ENCODE measurements at places on chromosomes 7 and 10.

- no peak for DNase-seq
These were observed 5.4 kb downstream of the COL13A1 start for GRCh38 chr10:69807122-69807521.

DNA sequence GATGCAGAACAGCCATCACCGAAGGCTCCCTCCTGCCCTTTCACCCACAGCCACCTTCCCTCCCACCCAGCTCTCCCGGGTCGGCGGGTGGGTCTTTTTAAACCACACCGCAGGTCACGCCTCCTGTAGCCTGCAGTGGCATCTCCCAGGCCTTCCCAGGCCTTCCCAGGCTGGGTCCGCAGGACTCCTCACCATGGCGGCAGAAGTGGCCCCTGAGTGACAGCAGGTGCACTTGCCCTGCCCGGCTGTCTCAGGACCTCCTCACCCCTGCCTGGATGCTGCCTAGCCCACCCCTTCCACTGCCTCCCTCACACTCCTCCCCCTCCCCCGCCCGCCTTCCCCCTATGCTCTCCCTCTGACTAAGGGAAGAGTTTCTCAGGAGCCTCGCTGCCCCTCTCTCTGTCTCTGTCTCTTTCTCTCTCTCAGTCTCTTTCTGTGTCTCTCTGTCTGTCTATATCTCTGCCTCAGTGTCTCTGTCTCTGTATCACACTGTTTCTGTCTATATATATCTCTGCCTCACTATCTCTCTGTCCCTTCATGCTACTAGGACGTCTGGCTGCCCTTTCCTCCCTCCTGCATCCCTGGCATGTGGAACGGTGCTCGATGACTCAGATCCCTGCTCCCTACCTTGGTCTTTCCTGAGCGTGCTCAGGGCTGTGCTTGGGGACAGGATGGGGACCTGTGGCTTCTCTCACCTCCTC, 57.5 kb downstream of the GLRX3 start:
- no peak for DNase-seq

DNA sequence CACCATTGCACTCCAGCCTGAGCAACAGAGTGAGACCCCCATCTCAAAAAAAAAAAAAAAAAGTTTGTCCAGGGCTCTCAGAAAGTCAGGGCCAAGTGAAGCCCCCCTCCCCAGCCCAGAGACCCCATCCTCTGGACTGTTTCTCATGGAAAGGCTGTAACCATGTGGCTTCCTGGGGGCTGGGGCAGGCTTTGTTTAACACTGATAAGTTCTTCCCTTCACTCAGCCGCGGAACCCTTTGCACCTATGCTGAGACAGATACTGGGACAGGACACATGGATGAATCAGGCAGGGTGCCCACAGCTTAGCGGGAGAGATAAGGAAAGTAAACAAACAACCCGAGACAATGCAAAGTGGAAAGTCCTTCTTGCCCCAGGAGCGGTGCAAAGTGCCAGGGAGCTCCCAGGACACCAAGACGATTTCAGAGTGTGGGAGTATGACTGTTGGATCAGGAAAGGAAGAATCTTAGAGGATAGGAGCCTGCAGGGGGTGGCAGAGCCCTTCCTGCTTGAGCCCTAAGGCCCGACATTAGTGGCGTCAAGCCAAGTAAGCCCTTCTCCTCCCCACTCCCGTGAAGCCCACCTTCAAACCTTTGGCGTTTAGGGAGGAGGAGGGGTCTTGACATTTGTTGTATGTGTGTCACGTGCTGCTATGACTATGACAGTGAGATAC, 11.6 kb downstream of the MLXIPL start:
- DNase-seq, result no peak

GRCh38 chr7:24933298-24933697, 46.7 kb downstream of the OSBPL3 start:
- DNase-seq, result no peak

- no peak for DNase-seq
These were observed 15.7 kb upstream of the SGCE start for GRCh38 chr7:94671444-94672235.

- DNase-seq, result no peak
These were observed 246.1 kb downstream of the TNS3 start for GRCh38 chr7:47335557-47336471.

DNA sequence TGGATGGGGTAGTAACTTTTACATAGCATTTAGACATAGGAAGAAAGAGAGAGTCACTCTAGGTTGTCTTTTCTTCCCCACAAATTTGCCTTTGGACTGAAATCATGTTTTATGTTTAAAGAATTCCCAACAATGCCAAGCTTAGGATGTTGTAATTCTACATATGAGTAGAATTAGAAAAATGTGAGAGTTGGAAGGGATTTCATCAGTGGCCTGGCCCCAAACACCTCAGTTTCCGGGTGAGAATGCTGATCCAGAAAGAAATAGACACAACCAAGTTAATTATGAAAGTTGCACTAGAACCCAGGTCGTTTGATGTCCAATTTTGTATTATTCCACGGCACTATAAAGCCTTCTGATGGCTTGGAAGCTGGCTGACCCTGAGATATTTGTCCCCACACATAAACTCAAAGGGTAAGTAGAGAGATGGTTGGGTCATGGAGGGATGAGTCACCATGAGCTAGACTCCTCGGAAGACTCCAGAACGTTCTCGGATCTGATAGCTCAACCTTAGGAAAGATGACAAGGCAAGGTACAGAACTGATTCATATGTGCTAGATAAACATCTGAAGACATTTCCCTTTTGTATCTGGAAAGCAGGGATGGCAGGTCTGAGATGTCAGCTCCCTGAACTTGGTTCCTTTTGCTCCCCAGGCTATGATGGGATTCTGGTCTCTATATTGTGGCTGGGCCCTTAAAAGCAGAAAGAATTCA, 48.8 kb upstream of the SLC35B4 start:
- DNase-seq, result no peak

DNA sequence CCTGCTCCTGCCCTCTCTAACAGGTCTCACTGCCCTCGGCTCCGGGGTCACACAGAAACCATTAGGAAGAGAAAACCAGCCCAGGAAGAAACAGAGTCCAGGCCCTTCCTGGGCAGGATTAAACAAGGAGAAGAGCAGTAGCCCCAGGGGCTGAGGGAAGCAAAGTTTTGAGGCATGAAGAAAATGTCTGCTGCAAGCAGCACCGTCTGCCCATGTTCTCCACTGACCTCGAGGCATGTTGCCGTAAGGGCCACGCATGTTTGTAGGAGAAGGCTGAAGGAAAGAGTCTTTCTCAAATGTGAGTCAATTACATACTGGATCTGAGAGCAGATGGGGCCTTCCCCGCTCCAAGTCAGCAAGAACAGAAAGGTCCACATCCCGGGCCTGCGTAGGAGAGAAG, 4.2 kb downstream of the ZNF746 start:
- DNase-seq, result no peak

DNA sequence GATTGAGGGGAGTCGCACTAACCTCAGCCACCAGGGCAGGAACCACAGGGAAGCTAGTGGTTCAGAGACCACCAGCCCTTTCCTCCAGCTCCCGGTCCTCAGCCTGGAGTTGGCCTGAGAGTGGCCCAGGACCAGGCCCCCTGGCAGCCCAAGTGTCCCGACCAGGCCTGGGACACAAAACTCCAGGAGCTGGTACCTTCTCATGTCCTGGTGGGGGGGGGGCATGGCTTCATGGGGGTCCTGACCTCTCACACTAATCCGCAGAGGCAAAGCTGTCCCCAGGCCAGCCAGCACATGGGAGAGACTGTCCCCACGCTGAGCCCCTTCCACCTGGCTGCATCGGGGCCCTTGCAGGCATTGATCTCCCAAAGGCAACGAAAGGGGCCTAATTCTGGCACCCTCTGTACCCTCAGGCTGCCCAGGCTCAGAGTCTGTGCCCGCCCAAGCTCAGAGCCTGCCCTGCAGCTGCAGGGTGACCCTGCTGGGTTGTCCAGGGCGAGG, 28.2 kb downstream of the GPRIN2 start:
- no peak for DNase-seq

DNA sequence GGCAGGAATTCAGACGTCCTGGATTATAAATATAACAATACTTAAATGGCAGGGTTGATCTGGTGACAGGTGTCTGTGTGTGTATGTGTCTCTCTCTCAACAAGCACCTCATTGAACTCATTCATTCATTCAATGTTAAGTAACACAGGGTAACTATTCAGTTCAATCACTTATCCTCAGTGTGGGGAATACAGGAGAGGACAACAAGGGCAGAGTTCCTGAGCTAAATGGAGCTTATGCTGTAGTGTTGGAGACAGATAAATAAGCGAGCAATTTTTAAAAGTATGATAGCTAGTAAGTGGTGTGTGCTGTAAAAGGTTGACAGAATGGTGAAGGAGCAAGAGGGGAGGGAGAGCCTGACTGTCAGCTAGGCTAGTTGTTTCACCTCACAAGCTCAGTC, 178.4 kb downstream of the DGKI start:
- DNase-seq, result no peak

- DNase-seq, result no peak
These were observed 8.4 kb upstream of the PDCD4 start for GRCh38 chr10:110863361-110863760.

DNA sequence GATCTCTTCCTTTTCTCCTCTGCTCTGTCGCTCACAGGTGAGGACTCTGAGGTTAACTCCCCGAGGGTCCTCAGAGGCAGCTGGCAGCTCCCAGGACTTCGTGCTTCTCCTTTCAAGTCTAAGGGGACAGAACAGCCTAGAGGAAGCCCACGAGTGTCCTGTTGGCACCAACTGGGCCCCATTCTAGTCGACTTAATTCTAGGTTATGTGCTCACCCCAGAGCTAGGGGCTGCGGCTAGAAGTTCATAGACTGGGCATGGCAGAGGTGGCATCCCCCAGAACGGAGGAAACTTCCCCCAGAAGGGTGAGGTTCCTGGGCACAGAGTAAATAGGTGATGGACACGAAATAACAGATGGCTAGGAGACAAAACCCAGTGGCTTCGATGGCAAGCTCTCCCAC, 259.4 kb downstream of the TEX36 start:
- DNase-seq, result no peak

GRCh38 chr7:28904578-28905048, 53.5 kb downstream of the TRIL start:
- no peak for DNase-seq

DNA sequence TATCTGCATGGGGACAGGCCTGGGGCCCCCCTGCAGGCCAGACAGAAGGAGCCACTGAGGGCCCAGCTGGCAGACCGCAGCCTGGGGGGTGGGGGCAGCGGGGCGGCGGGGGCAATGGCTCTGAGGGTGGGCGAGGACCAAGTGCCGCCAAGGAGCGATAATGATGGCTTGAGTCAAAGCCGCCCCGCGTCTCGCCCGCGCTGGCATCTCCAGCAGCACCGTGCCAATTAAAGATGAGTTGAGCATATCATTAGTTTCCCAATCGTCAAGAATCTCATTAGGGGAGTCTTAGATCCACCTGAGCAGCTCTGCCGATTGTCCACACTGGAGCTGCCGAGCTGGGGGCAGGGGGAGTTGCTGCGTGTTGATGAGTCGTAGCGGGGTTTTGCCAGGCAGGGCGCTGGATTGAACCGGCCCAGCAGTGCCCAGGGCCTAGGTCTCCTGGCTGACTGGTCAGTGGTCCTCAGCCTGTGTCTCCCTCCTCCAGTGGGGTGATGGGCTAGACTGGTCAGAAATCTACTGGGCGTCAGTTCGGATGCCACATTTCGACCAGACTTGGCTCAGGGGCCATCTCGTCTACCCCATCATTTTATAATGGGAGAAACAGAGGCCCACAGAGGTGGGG, 41.0 kb upstream of the PSMG3 start:
- DNase-seq, result no peak

- peak; percentile 92 for DNase-seq
These were observed 14.4 kb upstream of the AHCYL2 start for GRCh38 chr7:129210256-129210988.

GRCh38 chr10:68864611-68865010, 36.5 kb upstream of the DDX50 start:
- no peak for DNase-seq

GRCh38 chr7:35988105-35988504, 164.9 kb upstream of the EEPD1 start:
- no peak for DNase-seq

DNA sequence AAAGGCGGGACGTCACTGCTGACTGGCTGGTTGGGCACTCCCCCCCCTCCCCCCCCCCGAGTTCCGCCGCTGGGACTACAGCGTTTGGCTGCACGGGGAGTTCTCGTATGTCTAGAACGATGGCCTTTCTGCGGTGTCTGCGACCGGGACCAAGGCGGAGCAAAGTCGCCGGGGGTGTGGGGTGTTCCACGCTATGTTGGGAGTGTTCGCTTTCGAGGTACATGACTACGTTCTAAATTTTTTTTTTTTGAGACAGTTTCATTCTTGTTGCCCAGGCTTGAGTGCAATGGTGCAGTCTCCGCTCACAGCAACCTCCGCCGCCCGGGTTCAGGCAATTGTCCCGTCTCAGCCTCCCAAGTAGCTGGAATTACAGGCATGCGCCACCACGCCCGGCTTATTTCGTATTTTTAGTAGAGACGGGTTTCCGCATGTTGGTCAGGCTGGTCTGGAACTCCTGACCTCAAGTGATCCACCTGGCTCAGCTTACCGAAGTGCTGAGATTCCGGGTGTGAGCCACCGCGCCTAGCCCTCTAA, 573 bp upstream of the IDI1 start:
- no peak for DNase-seq

- no peak for DNase-seq
These were observed 245.0 kb downstream of the HDAC9 start for GRCh38 chr7:18740579-18740988.

GRCh38 chr7:95527033-95527775, 41.5 kb downstream of the ASB4 start:
- DNase-seq, result peak; percentile 17

GRCh38 chr7:7138897-7139296, 43.4 kb upstream of the C1GALT1 start:
- DNase-seq, result no peak

DNA sequence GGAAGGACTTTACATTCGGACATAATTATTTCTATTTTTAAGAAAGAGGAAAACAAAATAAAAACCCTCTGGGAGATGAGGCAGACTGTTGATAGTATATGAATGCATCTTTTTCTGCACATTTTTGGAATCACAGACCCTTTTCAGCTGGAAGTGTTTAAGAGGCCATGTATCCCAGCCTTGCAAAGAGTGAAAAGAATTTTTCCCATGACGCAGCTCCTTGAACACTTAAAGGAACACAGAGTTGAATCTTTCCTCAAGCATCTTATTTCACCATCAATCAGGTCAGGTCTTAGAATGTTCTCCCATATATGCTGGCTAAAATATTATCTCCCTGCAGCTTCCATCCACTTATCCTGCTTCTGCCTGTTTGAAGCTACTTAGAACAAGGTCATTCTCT, 45.9 kb upstream of the PAPSS2 start:
- DNase-seq, result no peak

DNA sequence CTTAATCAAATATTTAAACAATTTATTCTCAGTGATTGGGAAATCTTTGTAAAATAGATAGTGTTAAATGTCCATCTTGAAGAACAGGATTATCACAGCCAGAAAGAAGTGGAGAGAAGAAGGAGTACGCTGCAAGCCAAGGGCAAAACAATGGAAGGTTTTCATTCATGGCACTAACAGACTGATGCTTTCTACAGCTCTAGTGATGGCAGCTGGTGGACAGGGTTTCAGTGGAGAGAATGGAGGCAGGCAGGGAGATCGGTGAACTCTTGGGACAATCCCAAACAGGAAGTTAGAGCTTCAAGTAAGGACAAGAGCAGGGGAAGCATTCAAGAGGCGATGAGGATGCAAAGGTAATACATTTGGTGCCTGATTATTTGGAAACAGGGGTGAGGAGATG, 207.0 kb downstream of the JAZF1 start:
- no peak for DNase-seq

All from GM12891 (cell line).